ENCODE measurements at places on chromosomes 7 and 10.
A peak's percentile ranks its signal among the peaks of the same experiment; 100 is the strongest.

GRCh38 chr10:102994531-102995295 is 76.6 kb downstream of the CNNM2 start:
- no peak for DNase-seq

GRCh38 chr10:103759100-103759781 is 96.1 kb downstream of the SH3PXD2A start:
- no peak for DNase-seq

GRCh38 chr10:35643151-35644049 is 1.3 kb upstream of the FZD8 start:
- DNase-seq, result peak; percentile 74

- no peak for DNase-seq
Observed at GRCh38 chr7:2175514-2175913, 57.2 kb downstream of the MAD1L1 start.

DNA sequence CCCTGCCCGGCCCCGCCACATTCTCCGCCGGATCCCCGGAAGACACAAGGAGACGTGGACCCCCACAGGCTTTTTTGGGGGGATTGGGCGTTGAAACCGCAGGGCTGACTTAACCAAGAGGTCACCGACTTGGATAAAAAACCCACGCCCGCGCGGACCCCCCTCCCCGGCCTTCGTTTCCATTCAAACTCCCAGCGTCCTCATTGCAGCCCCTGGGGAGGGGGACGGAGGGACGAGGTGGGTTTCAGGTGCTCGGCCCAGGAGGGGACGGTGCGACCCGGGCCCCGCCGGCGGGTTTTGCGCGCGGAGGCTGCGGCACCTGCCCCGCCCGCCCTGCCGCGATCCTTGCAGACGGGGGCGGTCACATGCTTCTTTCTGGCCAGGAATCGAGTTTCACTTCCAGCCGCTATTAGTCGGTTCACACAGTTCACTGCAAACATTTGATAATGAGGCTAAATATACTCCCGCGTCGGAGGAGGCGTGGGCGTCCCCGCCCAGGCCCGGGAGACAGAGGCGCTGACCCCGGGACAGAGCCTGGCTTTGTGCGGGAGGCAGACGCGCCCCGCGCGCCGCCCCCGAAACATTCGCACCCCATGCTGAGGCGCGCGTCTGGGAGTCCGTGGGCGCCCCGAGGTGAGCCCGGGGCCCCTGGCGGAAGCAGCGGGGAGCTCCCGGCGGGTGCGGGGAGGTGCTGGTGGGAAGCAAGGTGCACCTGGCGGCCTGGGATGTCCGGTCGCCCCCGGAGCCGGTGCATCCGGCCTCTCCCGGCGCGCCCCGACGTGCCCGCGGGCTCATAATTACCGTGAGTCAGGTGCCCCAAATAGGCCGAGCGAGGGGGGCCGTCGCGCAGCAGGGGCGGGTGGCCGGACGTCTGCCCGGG is 2.7 kb upstream of the PDGFA start:
- DNase-seq, result no peak
